ENCODE measurements at places on chromosomes 12 and 14.

- DNase-seq: no peak
Observed at GRCh38 chr12:20696181-20696905, 1.2 kb downstream of the SLCO1C1 start.

- DNase-seq: no peak
Observed at GRCh38 chr12:93302331-93303229, 75.1 kb upstream of the NUDT4 start.

DNA sequence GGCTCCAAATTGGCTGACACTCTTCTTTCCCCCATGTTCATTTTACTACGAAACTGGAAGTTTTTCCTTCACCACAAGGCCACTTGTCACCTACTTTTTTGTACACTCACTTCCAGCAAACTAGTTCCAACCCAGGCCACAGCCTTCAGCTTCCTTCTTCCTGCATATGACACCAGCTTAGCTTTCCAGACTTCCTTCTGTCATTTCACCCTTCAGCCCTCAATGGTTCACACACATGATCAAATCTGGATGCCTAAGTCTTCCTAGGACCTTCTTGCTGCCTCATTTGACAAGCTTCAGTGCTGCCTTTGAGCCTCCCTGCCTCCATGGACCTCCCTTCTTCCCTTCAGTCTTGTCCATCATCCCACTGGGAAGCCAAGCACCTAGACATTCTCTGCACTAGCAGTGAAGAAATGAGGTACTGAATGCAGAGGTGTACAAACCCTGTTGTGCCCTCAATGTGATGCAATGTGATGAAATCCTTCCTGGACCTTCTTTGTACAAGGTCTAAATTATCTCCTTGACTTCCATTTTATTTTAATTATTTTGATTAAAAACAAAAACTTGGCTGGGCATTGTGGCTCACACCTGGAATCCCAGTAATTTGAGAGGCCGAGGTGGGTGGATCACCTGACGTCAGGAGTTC, 4.3 kb upstream of the REC8 start:
- no peak for DNase-seq

- no peak for DNase-seq
Observed at GRCh38 chr12:77855548-77855947, 24.9 kb downstream of the NAV3 start.

GRCh38 chr14:25108959-25109358, 59.0 kb upstream of the STXBP6 start:
- DNase-seq: no peak

GRCh38 chr14:36947362-36947761, 225.0 kb downstream of the SLC25A21 start:
- DNase-seq: no peak

GRCh38 chr12:100174495-100174894, 26.1 kb upstream of the ACTR6 start:
- DNase-seq: no peak

- DNase-seq: no peak
Observed at GRCh38 chr14:54857830-54858269, 44.8 kb downstream of the GCH1 start.

- DNase-seq: no peak
Observed at GRCh38 chr12:54975875-54976274, 8.7 kb downstream of the TESPA1 start.

GRCh38 chr12:12331896-12332295, 18.1 kb downstream of the MANSC1 start:
- no peak for DNase-seq

GRCh38 chr12:122996188-122996601, 15.7 kb downstream of the ARL6IP4 start:
- DNase-seq: no peak

DNA sequence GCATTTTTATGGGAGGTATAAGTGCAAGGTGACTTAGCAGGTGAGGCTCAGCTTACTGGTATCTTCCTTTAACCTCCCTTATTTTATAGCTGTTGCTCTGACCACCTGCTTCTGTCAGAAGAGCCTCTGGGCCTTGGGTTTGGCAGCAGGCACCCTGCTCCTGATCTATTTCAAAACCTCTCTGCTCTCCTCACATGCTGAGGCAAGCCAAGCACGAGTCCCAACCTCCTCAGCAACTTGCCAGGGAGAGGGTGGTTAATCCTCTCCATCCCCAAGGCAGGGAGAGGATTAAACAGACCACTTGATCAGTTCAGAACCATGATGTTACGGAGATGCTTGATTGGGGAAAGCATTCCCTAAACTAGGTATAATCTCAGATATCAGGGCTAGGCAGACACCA, 5.4 kb downstream of the PLEKHH1 start:
- no peak for DNase-seq

GRCh38 chr12:75364919-75365318, 26.0 kb upstream of the GLIPR1L2 start:
- DNase-seq: no peak

GRCh38 chr14:97785495-97785894, 988.3 kb downstream of the VRK1 start:
- no peak for DNase-seq

GRCh38 chr12:116323406-116324386, 46.2 kb upstream of the MED13L start:
- DNase-seq: no peak

DNA sequence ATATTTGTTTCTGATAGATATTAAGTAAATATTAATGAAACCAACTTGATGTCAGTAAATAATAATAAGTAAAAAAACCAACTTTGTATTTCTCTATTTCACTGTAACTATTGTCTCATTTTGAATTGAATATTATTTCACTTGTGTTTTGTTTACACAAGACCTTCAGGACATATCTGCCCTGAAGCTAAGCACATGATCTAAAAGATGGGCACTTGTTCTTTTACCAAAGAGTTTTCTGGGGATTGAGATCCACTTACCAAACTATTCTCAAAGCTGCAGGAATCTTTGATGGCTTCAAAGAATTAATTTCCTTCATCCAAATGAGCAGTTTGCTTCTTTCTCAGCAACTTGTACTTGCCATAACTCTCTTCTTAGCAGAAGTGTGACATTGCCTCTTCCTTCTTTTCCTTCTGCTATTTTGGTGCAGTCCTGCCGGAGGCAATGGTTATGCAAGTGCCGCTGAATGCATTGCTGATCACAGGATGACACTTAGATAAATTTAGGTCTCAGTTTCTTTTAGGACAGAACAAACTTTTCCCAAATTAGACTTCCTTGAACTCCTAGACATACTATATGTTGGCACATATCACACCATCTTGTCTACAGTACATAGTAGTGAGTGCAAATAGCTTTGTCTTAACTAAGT, 9.2 kb downstream of the FAR2 start:
- DNase-seq: no peak

DNA sequence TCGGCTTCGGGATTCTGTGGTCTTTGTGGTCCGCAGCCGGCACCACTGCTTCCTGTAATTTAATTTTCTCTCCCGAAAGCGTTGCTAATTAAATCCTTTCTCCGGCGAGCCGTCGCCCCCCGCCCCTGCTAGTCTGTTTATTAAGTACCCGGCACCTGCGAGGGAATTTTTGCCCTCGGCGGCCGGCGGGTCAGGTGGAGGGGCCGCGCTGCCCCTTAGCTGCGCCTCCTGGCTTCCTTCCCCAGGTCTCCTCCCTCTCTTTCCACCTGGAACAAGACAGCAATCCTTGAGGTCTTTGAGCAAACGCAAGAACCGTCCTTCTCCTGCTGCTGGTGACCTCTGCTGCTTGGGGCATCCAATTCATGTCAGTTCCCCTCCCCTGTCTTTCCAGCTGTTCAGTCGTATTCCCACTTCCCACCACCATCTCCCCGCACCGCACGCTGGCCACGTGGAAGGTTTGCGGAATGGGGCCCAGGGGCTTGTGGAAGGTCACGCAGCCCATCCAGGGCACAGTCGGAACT, 16.2 kb downstream of the ZDHHC22 start:
- no peak for DNase-seq

GRCh38 chr12:124551268-124552144, 15.9 kb downstream of the NCOR2 start:
- no peak for DNase-seq

DNA sequence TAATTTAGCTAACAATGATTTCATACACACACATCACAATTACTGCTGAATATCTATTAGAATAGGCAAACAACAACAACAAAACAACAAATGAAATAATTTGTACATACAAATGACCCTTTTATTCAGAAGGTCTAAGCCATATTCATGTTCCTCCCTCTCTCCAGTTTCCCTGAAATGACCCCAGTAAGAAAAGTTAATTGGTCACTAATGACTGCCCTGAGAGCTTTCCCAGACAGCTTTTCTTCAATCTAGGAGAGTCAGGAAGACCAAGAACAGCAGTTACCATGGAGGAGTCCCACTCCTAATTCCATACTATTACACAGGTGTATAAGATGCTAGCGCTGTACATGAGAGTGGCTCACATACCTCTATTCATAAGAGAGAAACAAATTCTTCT, 121.2 kb upstream of the GRIP1 start:
- no peak for DNase-seq

DNA sequence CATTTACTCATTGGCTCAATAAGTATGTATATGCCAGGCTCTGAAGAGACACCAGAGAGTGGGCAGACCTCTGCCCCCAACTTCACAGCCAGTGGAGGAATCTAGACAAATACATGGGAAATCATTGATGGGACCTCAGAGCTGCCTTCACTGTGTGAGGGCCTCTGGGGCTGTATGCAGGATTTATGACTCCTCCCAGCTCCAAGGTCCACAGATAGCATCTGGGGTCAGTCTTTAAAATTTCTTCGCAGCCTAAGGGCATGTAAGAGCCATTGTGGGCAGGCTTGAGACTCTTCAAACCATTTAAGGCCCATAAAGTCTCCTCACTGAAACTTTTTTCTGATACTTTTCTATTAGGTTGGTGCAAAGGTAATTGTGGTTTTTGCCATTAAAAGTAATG, 125.5 kb downstream of the SPTSSA start:
- DNase-seq: no peak

DNA sequence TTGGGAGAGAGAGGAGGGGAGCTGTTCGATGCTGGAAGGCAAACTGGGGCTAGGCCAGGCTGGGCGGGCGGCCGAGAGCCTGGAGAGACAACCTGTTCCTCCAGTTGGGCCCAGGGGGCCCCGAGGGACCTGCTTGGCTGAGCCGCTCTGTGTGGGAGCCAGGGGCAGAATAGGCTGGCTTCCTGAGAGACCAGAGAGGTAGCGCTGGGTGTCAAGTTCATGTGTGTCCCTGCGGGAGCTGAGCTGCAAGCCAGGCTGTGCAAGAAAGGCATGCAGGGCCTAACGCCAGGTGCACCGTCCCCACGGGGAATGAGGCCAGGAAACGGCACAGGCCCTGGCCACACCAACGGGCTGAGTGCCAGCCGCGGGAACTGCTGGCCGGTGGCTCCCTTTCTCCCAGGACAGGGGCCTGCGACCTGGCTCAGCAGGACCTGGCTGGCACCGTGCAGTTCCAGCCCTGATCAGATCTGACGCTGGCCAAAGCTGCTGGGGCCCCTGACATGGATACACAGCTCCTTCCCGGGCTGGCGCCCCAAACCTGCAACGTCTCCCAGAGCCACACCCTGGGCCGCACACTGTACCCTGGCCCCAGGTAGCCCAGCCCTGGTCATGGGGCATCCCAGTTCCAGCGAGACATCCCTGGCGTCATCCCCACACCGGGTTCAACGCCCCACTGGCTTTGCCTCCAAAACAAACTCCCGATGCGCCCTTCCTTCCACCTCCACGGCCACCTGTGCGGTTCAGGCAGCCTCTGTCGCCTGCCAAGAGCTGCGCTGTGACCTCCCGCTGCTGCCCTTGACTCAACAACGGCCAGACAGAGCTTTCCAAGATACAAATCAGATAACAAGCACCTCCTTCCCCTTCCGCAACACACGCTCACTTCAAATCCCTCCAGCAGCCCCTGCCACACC, 65.0 kb downstream of the RFLNA start:
- no peak for DNase-seq

- no peak for DNase-seq
Observed at GRCh38 chr12:44098786-44099185, 262.9 kb downstream of the TMEM117 start.

- DNase-seq: no peak
Observed at GRCh38 chr14:70982200-70982599, 74.9 kb downstream of the PCNX1 start.

GRCh38 chr14:68546839-68547238, 246.0 kb downstream of the ZFP36L1 start:
- DNase-seq: no peak

GRCh38 chr14:54444681-54445080, 3.5 kb upstream of the CNIH1 start:
- DNase-seq: no peak

GRCh38 chr14:89842837-89843236, 111.7 kb downstream of the EFCAB11 start:
- no peak for DNase-seq

DNA sequence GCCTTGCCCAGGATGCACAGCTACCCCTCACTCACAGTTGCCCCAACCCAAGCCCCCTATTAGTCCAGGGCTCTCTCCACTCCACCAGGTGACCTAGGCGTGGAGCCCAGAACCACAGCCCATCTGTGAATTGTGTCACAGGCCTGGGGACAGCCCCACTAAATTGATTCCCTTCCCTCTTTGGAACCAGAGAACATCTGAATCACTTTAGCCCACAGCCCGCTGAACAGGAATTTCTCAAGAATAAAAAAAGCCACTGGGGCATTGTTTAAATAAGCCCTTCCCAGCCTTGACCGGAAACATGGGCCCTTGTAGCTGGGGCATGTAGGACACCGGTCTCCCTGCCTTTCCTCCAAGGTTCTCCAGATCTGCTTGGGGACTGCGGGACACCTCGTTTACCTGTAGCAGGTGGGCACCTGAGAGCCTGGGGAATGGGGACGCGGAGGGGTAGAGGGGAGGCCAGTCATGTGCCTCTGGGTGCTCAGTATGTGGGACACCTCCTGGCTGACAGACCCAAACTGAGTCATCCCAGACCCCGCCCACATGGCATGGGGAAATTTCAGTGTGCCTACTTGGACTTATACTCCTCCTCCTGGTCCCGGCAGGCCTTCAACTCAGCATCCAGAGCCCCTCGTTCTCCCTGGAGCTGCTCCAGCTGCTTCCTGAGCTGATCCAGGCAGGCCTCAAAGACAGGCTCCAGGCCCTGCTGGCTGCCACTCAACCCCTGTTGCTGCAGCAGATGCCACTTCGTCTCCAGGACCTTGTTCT, 1.3 kb downstream of the KRT78 start:
- DNase-seq: no peak

DNA sequence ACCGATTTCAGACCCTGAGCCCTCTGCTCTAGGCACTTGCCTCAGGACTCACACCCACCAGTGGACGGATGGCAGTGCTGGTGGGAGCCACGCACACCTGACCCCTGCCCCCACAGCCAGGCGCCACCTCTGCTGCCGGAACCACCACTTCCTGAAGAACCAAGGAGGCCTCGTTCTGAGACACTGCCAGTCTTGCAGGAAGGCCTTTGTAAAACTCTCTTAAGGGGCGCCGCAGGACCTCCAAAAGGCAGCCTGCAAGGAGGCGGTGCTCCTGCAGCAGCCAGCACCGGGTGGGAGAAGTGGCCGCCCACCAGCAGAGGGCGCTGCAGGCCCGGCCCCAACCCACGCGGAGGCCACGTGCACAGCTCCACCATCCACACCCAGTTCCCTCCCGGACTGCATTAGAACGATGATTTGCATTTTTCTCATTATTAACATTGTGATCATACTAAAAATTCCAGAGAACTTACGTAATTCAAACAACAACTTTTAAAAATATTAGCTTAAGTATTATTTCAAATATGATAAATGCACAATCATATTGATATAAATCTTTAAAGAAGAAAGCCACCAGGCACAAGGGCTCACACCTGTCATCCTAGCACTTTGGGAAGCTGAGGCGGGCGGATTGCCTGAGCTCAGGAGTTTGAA, 12.8 kb downstream of the STX2 start:
- DNase-seq: peak; percentile 55

GRCh38 chr12:106705971-106706370, 68.5 kb upstream of the RIC8B start:
- DNase-seq: no peak
